ENCODE measurements at places on chromosomes 7 and 10.

- no peak for DNase-seq
Observed at GRCh38 chr10:132385721-132386418, 11.1 kb upstream of the PWWP2B start.

DNA sequence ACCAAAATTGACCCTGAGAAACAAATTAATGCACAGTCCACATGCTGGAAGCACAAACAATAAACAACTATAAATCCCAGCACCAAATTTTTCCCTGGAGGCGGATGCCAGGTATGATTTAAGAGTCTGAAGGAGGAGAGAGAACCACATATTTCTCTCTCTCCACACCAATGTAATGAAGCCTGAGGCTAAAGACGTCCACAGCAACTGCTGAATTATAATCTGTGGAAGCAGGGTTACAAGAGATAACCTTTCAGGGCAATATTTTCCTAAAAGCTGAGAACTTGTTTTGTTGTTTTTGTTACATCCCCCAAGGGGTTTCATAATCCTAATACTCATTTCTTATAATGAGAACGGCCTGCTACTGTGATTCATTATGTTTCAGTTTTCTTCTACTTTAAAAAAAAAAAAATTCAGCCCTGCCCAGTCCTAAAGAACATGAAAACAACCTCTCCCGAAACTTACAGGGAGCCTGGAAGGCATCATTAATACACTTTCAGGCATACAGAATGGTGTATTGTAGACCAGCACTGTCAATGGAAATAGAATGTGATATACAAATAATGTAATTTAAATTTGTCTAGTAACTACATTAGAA is 48.5 kb upstream of the ABLIM1 start:
- no peak for DNase-seq

DNA sequence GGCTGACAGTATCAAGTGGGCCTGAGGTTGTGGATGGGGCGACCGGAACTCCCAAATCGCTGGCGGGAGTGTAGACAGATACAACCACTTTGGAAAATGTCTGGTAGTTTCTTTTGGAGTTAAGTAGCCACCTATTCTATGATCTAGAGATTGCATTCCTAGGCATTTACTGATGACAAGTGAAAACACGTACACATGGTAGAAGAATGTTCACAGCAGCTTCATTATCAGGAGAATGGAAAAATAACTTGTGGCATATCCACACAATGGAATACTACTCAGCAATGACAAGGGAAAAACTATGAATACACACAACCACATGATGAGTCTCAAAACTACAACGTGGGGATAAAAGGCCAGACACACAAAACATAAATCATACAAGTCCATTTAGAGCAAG is 146.0 kb downstream of the MYOF start:
- no peak for DNase-seq

DNA sequence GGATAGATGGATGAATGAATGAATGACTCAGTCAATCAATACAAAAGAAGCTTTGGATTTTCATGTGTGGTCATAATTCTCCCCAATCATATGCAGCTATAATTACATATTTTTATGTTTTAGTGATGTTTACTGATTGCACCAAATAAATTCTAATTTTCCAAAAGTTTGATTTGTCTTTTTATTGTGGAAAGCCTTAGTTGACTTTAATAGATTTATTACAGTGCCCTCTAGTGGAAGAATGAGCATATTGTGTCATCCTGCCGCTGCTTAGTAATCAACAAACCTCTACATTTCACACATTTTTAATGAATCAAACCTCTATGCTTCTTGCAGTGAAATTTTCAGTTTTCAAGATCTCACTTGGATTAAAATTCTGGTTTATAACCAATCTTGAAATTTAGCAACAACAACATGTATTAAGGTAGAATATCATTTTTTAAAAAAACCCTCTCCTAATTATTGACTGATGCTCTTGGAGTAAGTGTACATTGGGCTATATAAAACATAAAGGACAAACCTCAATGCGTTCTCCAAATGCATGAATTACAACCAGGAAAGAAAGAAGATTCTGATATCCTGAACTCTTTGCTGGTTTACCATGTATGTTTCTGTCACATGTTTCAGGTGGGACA is 55.6 kb upstream of the PNLIP start:
- DNase-seq: no peak

DNA sequence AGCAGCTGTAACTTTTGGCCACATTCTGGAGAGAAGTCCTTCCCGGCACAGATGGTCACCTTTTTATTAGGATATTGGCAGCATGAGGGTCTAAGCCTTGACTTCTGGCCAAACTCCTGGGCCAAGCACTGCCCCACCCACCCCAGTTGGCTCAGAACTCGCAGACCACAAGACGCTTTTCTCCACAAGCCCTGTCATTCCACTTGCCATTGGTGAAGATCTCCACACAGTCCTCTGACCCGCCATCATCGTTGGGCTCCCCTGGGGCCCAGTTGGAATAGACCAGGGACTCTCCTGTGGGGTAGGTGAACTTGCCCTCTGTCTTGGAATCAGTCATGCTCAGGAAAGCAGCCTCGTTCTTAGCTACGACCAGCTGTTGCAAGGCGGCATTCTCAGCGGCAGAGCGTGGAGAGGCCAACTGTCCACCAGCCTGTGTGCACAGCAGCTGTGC is 11.2 kb downstream of the SFTPD start:
- DNase-seq: no peak

DNA sequence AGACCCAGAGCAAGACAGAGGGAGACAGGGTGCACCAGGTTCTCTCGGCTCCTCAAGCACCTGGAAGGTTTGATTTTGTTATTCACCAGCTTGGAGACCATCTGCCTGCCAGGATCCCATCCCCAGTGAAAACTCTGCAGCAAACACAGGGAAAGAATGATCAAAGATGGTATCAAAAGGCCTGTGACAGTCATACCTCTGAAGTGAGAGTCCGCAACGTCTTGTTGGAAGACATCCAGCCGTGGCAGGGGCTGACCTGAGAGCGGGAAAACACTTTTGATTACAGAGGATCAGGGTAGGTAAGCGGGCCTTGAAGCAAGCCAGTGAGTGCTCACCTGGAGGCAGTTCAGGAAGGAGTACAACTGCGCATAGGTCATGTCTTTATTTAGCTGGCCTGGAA is 142.3 kb downstream of the ANLN start:
- no peak for DNase-seq

DNA sequence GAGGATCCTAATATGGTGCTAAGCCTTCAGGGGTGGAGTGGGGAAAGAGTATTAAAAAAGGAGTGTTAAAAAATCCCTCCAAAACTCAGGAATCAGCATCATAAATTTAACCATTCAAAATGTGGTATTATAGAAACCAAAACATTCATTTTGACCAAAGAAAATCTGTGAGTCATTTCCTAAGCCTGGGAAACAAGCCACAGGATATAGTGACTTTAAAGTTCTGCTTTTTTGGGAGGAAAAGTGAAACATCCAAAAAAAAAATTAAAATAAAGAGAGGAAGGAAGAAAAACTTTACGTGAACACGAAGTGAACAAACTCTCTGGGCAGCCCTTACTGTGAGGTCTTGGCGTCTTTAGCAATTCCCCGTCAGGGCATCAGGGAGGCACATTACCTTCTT is 74.0 kb upstream of the GSDME start:
- no peak for DNase-seq

Measured in SIG-M5 (cell line).